HS-27A (cell line): ENCODE measurements at places on chromosomes 13 and 19.

GRCh38 chr19:9793071-9793591 lies 24.6 kb upstream of the ZNF846 start:
- no peak for DNase-seq

GRCh38 chr13:92681239-92681638 lies 545.4 kb upstream of the GPC6 start:
- no peak for DNase-seq

GRCh38 chr13:19567820-19568534 lies 6.6 kb upstream of the TPTE2 start:
- no peak for DNase-seq

GRCh38 chr13:42107421-42107820 lies 59.0 kb downstream of the DGKH start:
- no peak for DNase-seq

DNA sequence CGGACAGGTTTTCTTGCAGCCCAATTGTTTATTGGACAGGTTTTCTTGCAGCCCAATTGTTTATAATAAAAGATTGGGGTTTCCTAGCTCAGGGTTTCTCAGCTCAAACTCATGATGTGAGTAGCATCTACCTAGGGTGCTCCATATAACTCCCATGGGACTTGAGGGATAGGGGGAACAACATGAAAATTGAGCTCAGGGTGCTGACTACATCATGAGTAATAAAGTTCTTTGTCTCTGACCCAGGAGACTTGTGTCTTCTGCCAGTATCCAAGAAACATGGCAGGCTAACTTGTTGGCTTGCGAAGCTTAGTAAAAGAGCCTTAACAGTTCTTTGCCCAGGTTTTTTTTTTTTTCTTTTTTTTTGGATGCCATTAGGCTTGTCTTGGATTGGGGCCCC lies 59.2 kb upstream of the MYCBP2 start:
- DNase-seq = peak; percentile 23

DNA sequence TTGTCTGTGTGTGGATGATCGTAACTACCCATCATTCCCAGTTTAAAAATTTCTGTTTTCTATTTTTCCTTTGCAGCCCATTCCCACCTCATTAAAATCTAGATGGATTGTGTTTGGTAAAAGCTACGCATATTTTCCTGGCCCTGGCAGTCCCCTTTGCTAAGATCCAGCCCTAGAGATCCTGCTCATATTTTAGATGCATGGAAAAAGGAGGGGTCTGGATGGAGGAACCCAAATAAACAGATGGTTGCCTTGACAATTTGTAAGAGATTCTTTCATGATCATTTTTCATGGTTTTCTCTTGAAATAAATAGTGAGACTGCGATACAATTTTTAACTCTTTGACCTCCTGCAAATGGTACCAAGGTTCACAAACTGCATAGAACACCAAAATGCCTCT lies 174.4 kb downstream of the SLC7A1 start:
- DNase-seq = no peak

DNA sequence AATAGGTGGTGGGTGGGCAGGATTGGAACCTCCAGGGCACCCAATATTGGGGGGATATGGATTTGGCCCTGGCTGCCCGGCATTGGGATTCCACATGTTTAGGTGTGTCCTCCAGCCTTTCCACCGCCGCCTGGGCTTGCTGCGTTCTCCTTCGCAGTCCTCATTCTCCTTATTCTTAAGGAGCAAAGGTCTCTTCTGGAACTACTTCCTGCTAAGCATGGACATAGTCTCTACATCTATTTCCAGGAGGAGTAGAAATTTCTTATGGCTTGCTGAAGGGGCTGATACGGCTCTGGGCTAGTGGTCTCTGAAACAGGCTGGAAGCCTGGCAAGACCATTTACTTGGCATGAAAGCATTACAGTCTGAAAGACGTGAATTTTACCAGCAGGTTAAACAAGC lies 9.2 kb upstream of the FCGBP start:
- DNase-seq = no peak

DNA sequence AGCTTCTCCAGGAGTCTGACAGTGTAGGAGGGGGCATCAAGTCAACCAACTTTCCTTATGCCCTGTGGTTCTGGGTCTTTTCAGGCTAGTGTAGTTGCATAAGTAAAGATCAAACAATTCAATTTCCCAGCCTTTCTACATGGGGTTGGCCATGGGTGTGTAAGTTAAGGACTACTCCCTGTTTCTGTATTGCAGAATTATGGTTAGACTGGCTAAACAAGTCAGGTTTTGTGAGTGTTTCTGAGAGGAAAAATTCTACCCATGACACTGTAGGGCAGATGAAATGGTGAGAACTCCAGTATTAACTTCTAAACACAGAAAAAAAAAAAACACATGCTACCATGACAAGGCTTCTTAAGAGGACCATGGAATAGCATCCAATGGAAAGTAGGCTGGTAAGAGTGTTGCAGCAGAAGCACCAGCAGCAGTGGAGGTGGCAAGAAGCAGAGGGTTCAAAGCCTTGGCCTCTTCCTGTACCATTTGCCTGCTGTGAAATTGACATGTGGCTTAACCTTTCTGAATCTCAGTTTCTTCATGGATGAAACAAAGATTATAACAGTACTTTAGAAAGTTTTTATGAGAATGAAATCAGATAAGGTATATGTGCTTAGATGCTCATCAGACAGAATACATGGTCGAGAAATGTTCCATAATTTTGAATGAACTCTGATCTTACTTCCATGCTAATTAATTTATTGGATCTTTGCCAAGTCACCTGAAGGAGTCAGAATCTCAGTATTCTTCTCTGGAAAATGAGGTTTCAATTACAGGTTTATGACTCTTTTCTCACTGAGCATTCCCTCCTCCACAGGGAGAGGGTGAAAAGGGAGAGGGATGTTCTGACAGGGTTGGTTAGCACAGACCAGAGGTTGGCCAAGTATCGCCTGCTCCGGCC lies 11.4 kb upstream of the SCEL start:
- DNase-seq = no peak

DNA sequence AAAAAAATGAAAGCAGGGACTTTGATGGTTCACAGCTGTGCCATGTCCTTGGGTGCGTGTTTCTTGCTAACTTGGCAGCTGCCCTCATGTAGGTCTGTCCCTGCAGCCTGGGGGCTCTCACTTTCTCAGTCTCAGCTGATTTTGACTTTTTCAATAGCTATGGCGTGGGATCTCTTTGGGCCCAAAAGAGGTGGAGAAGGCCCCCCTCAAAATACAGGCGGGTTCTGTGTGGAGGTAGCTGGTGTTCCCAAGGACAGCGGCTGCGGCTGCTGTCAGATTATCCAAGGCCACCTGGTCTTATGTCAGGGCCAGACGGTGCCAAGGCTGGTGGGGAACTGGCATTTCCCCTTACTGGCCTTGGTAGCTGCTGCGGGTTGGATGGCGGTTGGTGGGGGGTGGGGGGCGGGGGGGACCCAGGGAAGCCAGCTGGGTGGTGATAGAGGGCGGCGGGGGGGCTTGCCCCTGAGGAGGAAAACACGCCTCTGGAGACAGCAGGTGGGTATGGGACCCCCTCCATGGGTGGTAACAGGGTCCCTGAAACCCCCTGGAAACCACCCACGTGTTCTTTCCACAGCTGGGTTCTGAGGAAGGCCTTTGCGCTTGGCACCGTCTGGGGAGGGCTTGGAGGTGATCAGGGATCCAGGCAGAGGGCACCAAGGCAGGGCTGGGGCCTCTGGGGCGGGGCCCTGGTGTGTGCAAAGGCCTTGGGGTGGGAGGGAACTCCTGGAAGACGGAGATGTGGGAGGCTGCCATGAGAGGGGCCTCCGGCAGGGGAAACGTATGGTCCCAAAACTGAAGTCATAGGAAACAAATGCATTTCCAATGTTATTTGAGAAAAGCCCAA lies 4.1 kb downstream of the TIMM13 start:
- DNase-seq = no peak
